ENCODE measurements at places on chromosomes 3 and 15.

- no peak overlapping the region for H3K4me3 ChIP-seq
- H3K36me3 ChIP-seq, result no peaks in the 10 kb centered on the region
- peak; percentile 92 for DNase-seq
Observed at GRCh38 chr3:12470111-12470510, 14.2 kb upstream of the TSEN2 start.

- no peak overlapping the region for H3K27ac ChIP-seq
- no peak for DNase-seq
- no peak overlapping the region for H3K4me3 ChIP-seq
- no peaks in the 10 kb centered on the region for H3K36me3 ChIP-seq
Observed at GRCh38 chr3:152760591-152760990, 74.3 kb upstream of the P2RY1 start.

DNA sequence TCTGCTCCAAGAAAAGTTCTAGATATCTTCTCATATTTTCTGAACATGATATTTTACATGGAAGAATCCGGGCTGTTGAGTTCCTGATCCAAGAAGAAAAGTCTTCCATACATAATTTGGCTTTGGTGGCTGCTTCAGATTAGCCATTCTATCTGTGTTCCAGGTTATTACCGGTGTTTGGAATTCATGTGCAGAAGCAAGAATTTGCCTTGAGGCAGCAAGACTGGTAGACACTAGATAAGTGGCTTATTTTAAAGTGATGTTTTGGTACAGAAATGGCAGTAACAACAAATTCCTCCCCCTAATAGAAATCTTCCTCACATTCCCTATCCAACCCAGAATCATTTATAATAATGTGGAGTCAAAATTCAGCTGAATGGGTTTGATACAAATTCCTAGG, 29.2 kb downstream of the MITF start:
- H3K4me1 ChIP-seq, result peaks cover 69% of the 10 kb centered on the region
- H3K36me3 ChIP-seq, result no peaks in the 10 kb centered on the region
- no peaks in the 10 kb centered on the region for H3K27me3 ChIP-seq
- no peak overlapping the region for H3K27ac ChIP-seq
- no peak for DNase-seq
- H3K4me3 ChIP-seq, result no peak overlapping the region

GRCh38 chr3:124336067-124336656, 344.2 kb upstream of the ROPN1 start:
- no peaks in the 10 kb centered on the region for H3K36me3 ChIP-seq
- H3K27me3 ChIP-seq, result peaks cover 29% of the 10 kb centered on the region
- H3K4me3 ChIP-seq, result no peak overlapping the region
- DNase-seq, result no peak
- no peaks in the 10 kb centered on the region for H3K4me1 ChIP-seq

DNA sequence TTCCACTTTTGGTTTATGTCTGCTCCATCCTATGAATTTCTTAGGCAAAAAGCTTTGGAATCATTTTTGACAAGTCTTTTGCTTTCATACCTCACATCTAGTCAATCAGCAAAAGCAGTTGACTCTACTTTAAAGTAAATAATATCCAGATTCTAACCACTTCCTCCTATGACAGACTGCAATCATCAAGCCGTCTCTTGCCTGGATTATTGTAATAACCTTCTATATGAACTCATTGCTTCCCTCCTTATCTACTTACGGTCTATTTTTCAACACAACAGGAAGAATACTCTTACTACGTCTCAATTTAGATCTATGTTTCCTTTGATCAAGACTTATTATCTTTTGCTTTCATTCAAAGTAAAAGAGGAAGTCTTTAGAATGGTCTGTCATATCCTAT, 20.7 kb downstream of the CLDN1 start:
- H3K4me3 ChIP-seq, result no peak overlapping the region
- H3K4me1 ChIP-seq, result peaks cover 56% of the 10 kb centered on the region
- H3K27ac ChIP-seq, result peak overlapping the region; percentile 0
- H3K27me3 ChIP-seq, result no peaks in the 10 kb centered on the region
